ENCODE measurements at places on chromosomes 2 and 18.

DNA sequence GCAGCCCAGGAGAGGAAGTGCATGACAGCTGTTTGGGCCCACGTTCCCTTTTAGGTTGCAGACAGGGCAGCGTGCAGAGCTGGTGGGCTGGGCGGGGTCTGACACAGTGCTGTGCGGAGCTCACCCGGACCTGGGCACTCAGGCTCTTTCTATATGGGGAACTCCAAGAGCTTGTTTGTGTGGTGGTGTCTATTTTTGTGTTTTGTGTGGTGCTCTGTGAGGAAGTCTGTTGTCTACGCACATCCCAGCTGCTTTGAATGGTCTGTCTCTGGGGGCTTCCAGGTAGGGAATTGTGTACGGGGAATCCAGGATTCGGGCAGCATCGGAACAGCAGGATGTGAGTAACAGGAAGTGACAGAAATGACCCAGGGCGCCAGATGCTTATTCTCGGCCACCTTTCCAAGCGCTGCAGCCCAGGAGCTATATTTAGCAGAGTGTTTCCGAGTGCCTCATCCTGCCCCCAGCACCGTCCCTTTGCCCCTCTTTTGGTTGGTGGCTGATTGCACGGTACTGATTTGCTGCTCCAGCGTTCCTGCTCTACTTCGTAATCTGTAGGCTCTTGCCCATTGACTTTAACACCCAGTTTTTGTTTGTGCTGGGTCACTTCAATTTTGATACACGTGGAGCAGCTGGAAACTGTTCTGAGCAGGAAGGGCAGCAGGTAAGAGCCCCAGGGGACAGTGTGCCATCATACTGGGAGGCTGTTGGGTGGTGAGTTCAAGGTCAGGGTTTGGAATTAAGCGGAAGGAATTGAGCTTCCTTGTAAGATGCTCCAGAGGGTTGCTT is 64.7 kb downstream of the DGKD start:
- peak; percentile 77 for DNase-seq

GRCh38 chr18:38243291-38243690 is 677.7 kb upstream of the CELF4 start:
- DNase-seq = no peak

GRCh38 chr2:27803046-27803445 is 31.5 kb downstream of the MRPL33 start:
- DNase-seq = no peak

DNA sequence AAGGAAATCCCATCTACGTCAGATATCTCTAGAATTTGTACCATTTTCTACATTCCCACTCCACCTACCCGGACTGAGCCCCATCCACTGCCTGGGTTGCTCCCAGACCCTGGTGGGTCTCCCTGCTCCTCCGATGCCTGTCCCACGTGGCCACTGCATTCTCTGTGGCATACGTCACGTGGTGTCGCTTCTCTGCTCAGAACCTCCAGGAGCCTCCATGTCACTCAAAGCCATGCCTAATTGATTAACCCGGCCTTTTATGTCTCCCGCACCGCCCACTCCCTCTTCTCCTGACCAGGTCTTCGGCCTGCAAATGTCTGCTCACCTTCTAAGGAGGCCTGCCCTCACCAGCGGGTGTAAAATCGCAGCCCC is 176.6 kb downstream of the HDAC4 start:
- DNase-seq = no peak

DNA sequence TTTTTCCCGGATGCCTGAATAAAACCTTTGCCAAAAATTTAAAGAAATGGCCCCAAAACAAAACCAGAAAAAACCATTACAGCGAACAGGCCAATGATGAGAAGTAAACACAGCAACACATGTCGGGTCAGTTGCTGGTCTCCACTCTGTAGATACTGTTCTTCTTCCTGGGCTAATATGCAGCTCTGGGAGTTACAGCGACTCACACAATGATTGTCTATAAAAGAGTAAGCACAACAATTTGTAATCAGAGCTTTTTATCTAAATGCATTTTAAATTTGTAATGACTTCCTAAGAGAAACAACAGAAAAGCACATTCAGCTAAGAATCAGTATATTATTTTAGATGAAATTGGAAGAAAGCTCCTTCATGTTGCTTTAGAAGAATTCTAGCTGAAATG is 40.3 kb downstream of the GPR155 start:
- no peak for DNase-seq

DNA sequence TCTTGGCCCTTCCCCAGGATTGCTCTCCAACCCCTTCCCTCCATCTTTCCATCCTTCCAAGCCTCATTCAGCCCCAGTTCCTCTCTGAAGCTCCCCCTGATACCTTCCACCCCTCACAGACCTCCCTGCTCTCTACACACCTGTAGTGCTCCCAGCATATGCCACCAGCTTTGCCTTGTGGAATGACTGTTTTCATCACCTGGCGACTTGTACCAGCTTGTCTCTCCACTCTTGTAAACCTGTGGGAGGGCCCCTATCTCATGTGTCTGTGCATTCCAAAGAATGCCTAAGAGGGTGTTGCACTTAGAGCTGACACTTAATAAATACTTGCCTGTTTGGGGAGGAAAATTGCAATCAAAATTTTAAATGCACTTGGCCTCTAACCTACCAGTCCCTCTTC is 198.7 kb downstream of the BCL11A start:
- no peak for DNase-seq

GRCh38 chr2:71166812-71167211 is 36.4 kb downstream of the MPHOSPH10 start:
- no peak for DNase-seq

DNA sequence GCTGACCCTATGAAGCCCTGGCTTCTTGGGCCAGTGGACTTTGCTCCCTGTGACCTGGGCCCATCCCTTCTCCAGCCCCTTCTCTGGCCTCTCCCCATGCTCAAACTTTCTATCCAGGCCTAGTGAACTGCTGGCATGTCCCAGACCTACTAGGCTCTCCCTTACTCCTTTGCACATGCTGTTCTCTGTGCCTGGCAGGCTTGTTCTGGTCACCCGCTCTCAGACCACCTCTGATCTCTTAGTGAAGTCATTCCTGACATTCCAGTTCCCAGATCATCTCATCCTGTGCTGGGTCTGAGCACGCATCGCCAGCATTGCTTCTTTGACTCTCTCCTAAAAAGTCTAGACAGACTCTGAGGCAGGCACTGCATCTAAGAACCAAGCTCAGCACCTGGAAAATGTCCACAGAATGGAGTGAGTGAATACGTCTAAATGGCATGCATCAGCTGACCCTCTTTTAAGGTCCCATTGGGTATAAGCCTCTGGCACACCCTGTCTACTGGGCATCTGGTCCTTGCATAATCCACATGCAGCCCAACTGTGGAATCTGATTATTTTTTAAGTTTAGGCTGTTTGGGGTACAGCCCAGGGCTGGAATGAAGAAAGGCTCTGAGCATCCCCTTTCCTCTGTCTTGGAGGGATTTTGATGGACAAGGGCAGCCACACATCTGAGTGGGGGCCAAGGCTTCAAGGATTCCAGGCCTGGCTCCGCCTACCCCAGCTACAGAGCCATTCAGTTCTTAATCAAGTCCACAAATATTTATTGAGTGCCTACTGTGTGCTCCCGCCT is 130.6 kb upstream of the HAAO start:
- no peak for DNase-seq

GRCh38 chr2:120469426-120469825 is 123.5 kb downstream of the INHBB start:
- no peak for DNase-seq

GRCh38 chr2:144937910-144938709 is 418.2 kb upstream of the ZEB2 start:
- no peak for DNase-seq

DNA sequence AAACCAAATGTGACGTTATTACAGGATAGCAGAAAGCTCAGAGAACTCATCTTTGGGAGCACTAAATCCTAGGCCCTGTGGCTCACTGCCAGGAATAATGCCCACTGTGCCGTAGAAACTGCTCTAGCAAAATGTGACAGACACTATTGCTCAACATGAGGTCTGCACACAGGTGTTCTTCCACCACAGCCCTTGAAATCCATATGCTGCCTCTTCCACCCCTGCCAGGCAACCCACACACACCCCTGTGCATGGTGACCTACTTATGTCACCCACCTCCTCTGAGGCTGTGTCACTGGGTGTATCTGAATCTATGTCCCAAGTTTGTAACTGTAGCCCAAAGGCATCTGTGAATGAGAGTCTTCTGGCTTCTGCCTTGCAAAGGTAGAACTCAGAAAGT is 66.1 kb upstream of the MBOAT2 start:
- DNase-seq = no peak

DNA sequence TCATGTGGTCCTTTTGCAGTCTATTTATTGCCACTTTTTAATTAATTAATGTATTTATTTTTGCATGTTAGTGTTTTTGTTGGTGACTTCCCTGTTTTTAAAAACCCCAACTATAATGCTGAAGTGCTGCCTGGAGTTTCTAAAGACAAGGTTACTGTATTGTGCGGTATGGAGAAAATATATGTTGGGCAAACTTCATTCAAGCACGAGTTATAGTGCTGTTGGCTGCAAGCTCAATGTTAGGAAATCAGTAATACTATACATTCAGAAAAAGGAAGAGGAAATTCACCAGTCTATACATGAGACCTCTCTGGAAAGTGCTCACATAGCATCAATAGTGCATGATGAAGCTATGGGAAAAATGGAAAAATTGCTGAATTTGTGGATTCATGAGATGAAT is 15.4 kb upstream of the RBMS1 start:
- no peak for DNase-seq

- no peak for DNase-seq
These were observed 129.7 kb downstream of the RTP5 start for GRCh38 chr2:241999184-241999583.

DNA sequence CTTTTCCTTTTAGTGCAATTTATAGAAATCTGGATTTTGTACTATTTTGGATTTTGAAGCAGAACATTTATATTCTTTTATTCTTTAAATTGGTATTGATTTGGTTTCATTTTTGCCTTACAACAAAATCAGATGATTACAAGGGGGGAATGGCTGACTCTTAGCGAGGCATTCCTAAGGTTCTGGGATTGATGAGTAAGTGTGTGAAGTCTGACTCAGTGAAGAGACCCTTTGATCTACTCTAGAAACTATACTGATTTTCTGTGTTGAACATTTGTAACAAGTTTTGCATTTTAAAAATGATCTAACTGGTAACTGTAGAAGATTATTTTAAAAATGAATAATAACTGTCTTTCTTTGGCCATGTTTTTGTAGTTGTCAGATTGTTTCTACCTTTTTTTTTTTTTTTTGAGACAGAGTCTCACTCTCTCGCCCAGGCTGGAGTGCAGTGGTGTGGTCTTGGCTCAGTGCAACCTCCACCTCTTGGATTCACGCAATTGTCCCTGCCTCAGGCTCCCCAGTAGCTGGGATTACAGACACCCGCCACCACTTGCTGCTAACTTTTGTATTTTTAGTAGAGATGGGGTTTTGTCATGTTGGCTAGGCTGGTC is 48.7 kb downstream of the TTC39C start:
- no peak for DNase-seq

DNA sequence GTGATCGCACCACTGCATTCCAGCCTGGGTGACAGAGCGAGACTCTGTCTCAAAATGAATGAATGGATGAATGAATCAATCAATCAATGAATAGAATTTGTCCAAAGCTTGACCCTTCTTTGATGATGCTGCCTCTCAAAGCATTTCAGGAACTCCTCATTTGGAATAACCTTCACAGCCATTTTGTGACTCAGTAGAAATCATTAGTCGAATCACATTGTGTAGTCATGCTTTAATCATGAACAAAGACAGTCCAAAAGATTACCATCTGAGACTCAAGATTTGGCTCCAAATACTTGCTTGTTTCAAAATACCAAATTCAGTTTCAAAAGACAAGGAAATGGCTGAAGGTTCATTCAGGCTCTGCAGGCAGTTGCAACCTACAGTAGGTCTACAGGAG is 83.1 kb downstream of the VWA3B start:
- no peak for DNase-seq

DNA sequence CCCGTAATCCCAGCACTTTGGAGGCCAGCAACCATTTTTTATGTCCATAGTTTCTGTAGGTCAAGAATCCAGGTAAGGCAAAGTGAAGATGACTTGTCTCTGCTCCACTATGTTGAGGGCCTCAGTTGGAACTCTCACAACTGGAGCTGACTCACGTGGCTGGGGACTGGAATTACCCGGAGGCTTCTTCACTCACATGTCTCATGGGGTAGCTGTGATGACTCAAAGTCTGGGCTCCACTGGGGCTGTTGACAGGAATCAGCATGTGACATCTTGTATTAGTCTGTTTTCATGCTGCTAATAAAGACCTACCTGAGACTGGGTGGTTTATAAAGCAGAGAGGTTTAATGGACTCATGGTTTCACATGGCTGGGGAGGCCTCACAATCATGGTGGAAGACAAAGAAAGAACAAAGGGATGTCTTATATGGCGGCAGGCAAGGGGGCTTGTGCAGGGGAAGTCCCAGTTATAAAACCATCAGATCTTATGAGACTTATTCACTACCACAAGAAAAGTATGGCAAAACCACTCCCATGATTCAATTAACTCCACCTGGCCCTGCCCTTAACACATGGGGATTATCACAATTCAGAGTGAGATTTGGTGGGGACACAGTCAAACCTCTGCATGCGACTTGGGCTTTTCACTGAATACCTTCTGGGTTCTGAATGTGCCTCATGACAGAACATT is 7.8 kb upstream of the PPP1R1C start:
- no peak for DNase-seq

DNA sequence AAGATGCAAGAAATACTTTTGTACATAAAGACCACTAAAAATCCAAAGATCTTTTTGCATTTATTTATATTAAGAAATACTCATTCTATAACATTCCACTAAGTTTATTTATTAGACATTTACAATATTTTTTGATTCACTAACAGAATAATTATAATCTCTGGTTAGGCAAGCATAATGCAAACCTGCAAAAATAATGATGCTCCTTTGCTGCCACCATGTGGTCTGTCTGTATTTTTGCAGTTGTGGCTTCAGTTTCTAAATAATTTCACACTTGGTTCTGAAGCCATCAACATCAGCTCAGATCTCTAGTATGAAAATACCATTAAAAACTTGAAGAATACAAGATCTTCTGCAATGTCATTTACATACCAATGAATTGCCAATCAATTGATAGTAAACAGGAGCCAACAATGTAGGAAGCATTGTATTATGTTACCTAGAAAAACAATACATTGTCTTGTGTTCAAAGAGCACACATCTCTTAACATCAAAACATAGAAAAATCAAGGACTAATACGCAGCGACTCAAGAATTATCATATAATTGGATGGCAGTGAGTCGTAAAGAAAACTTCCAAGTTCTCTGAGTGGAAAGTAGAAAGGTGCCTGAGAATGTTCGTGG is 28.8 kb upstream of the WDR75 start:
- peak; percentile 3 for DNase-seq

GRCh38 chr2:182792441-182792840 is 74.0 kb downstream of the FRZB start:
- no peak for DNase-seq

GRCh38 chr18:61502472-61502871 is 169.2 kb downstream of the CDH20 start:
- DNase-seq = no peak

GRCh38 chr2:61658841-61659780 is 121.0 kb upstream of the XPO1 start:
- peak; percentile 17 for DNase-seq

- no peak for DNase-seq
These were observed 53.4 kb downstream of the LPIN1 start for GRCh38 chr2:11799826-11800225.

- no peak for DNase-seq
These were observed 303.4 kb upstream of the NRXN1 start for GRCh38 chr2:51335087-51336058.

GRCh38 chr18:58076052-58076451 is 32.0 kb downstream of the NEDD4L start:
- DNase-seq = no peak
